Central memory CD8-positive, alpha-beta T cell (primary cell): ENCODE measurements at places on chromosomes 11 and 22.

DNA sequence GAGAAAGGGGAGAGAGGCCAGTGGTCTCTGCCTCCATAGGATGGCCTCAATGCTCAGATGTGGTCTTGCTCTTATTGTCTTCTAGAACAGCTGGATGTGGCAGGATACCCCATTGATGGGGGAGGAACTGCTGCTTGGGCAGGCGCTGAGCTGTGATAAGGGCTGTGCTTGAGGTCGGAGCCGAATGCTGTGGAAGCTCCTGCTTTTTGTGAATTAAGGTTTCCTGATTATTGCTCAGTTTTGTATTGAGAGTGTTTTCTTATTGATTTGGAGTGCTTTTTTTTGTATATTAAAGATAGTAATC lies 57.2 kb downstream of the CABIN1 start:
- H3K4me3 ChIP-seq = no peak overlapping the region
- H3K27me3 ChIP-seq = no peaks in the 10 kb centered on the region
- H3K36me3 ChIP-seq = peaks cover 42% of the 10 kb centered on the region
- H3K4me1 ChIP-seq = peaks cover 14% of the 10 kb centered on the region
- DNase-seq = no peak

GRCh38 chr11:7490535-7490934 lies 5.2 kb downstream of the OLFML1 start:
- H3K27me3 ChIP-seq = peaks cover 12% of the 10 kb centered on the region
- no peaks in the 10 kb centered on the region for H3K36me3 ChIP-seq
- no peak for DNase-seq
- H3K4me3 ChIP-seq = no peak overlapping the region
- H3K27ac ChIP-seq = no peak overlapping the region

- H3K4me3 ChIP-seq = no peak overlapping the region
- H3K27me3 ChIP-seq = no peaks in the 10 kb centered on the region
- no peaks in the 10 kb centered on the region for H3K4me1 ChIP-seq
These were observed 16.0 kb downstream of the CDC45 start for GRCh38 chr22:19495562-19496323.

GRCh38 chr11:68115285-68115684 lies 5.9 kb downstream of the CHKA start:
- no peak for DNase-seq
- peaks cover 3% of the 10 kb centered on the region for H3K4me1 ChIP-seq
- peaks cover 2% of the 10 kb centered on the region for H3K36me3 ChIP-seq
- H3K27me3 ChIP-seq = no peaks in the 10 kb centered on the region
- no peak overlapping the region for H3K4me3 ChIP-seq

DNA sequence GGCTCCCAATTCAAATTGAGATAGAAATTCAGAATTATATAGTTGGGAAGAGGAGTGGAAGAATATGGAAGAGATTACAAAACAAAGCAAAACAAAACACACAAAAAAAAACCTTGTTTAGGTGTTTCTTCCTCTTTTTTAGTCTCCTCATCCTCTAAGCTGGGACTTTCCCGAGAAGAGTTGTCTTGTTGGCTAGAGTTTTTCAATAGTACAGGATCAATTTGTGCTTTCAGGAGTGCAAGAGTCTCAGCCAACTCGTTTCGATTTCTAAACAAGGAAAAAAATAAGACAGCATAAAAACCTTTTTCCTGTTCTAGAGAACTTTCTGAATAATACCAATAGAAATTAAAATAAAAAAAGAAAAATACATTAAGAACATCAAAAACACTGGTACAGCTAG lies 87.8 kb upstream of the CLNS1A start:
- H3K4me1 ChIP-seq = peaks cover 10% of the 10 kb centered on the region
- no peak overlapping the region for H3K4me3 ChIP-seq
- H3K27ac ChIP-seq = no peak overlapping the region
- peaks cover 22% of the 10 kb centered on the region for H3K36me3 ChIP-seq

DNA sequence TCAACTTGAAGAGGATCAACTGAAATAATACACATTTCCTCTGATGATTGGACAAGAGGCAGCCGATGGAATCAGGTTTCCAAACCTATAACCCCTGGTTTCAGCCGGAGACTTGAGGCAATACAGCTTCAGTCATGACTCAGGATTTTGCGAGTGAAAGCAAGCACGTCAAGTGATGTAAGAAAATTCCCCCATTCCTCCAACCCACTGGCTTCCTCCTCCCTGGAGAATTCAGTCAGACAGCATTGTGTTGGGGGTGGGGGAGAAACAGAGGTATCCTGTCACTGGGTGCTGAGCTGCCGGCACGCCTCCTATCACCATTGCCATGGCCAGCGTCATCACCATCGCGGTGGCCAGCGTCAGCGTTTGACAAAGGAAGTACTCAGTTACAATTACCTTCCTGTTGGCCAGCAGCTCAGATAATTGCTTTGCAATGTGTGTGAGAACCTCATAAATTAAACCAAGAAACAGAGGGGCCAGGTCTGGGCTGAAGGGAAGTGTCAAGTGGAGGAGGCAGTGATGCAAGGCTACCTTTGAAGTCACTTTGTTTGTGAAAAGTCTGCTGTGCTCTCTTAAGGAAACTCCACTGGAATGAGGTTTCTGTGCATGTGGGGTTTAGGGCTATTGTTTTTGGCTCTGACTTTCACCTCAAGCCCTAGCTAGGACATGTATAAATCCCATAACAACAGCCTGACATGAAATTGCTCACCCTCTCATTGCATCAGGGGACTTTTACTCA lies 50.2 kb downstream of the LIF start:
- H3K4me1 ChIP-seq = peaks cover 5% of the 10 kb centered on the region
- peaks cover 2% of the 10 kb centered on the region for H3K36me3 ChIP-seq
- H3K27me3 ChIP-seq = no peaks in the 10 kb centered on the region
- H3K27ac ChIP-seq = peak overlapping the region; percentile 19
- peak overlapping the region; percentile 6 for H3K4me3 ChIP-seq

DNA sequence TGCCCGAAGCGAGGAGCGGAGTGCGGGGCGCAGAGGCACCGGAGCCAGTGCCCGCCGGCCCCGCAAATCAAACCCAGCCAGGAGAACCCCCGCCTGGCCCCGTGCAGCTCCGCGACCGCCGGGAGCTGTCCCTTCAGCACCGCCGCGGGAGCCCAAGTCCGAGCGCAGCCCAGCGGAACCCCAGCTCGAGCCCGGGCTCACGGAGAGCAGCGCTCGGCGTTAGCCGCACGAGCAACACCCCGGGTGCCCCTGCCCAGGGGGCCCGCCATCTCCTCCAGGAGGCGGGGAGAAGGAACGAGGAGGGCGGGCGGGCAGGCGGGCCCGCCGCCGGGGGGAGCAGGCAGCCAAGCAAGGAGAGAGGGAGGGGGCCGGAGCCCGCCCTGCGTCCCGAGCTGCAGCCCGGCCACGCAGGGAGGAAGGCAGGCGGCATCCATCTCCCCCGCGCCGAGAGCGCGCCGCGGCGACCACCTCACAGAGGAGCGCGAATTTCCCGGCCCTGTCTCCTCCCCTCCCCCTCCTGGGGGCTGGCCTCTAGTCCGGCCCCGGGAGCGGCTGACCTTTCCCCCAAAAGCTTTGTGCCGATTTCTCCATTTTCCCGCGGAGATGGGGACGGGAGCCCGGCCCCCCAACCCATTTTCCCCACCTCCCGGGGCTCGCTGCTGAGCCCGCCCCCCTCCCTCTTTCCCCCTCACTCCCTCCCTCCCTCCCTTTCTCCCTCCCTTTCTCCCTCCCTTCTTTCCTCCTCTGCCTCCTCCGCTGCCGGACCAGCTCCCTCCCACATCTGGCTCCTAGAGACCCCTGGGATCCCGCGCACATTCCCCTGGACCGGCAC lies 621 bp downstream of the KCNC1 start:
- no peaks in the 10 kb centered on the region for H3K4me1 ChIP-seq
- peaks cover 51% of the 10 kb centered on the region for H3K27me3 ChIP-seq
- no peaks in the 10 kb centered on the region for H3K36me3 ChIP-seq
- no peak for DNase-seq
- H3K27ac ChIP-seq = no peak overlapping the region
- no peak overlapping the region for H3K4me3 ChIP-seq

DNA sequence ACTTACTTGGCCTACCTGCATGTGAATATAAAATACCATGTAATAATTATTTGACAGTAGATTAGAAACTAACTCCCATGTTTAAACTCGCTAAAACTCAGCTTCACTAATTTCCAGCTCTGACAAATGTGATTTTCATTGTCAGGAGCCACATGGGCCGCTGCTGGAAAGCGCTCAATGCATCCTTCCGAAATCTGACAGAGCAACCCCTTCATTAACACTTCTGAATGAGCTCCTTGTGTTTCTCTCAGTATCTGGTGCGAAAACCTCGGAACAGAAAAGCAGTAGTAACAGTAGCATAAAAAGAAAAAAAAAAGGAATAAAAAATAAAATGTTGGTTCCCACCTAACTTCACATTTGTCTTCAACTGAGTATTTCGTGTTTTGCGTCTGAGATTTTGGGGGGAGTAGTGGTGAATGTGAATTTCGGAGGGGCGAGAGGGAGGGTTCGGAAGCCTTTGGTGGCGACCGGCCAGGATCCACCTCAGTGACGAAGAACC lies 710 bp downstream of the MTCH2 start:
- H3K4me1 ChIP-seq = peaks cover 8% of the 10 kb centered on the region
- peak overlapping the region; percentile 89 for H3K4me3 ChIP-seq
- H3K27ac ChIP-seq = peak overlapping the region; percentile 92
- DNase-seq = peak; percentile 12
- no peaks in the 10 kb centered on the region for H3K27me3 ChIP-seq
- H3K36me3 ChIP-seq = peaks cover 22% of the 10 kb centered on the region

- H3K36me3 ChIP-seq = no peaks in the 10 kb centered on the region
- no peaks in the 10 kb centered on the region for H3K4me1 ChIP-seq
- H3K4me3 ChIP-seq = no peak overlapping the region
- H3K27me3 ChIP-seq = no peaks in the 10 kb centered on the region
- no peak overlapping the region for H3K27ac ChIP-seq
These were observed 606.3 kb upstream of the ARHGAP42 start for GRCh38 chr11:100080821-100081220.

DNA sequence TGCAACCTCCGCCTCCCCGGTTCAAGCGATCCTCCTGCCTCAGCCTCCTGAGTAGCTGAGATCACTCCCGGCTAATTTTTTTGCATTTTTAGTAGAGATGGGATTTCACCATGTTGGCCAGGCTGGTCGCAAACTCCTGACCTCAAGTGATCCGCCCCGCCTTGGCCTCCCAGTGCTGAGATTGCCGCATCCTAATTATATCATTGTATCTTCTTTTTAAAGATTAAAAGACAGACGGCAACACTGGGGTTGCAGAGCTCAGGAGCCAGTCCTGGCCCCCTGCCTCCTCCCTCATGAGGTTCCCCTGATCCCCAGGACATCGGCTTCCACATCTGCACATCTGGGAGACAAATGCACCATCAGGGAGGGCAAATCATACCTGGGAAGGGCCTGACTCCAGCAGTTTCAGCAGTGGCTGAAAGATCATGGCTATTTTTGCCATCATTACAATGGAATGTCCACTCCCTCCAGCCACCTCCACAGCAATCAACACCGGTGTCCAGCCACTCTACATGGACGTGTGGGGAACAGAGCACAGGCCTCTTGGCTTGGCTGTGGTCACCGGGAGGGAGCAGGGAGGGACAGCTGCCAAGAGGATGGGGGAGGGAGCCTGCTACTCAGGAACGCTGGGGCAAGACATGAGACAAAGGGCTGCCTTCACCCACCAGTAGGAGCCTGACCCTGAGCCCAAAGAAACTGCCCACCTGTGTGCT lies 9.2 kb upstream of the CELSR1 start:
- no peaks in the 10 kb centered on the region for H3K36me3 ChIP-seq
- no peak overlapping the region for H3K27ac ChIP-seq
- no peak overlapping the region for H3K4me3 ChIP-seq
- H3K27me3 ChIP-seq = peaks cover 64% of the 10 kb centered on the region

- no peak overlapping the region for H3K27ac ChIP-seq
- no peak for DNase-seq
- H3K4me1 ChIP-seq = no peaks in the 10 kb centered on the region
- no peak overlapping the region for H3K4me3 ChIP-seq
- peaks cover 9% of the 10 kb centered on the region for H3K27me3 ChIP-seq
These were observed 14.1 kb downstream of the SYNGR1 start for GRCh38 chr22:39363751-39364515.

- no peak overlapping the region for H3K4me3 ChIP-seq
- H3K4me1 ChIP-seq = no peaks in the 10 kb centered on the region
- H3K36me3 ChIP-seq = peaks cover 2% of the 10 kb centered on the region
- H3K27ac ChIP-seq = no peak overlapping the region
- H3K27me3 ChIP-seq = peaks cover 37% of the 10 kb centered on the region
These were observed 46.8 kb downstream of the BTG4 start for GRCh38 chr11:111465400-111465799.

DNA sequence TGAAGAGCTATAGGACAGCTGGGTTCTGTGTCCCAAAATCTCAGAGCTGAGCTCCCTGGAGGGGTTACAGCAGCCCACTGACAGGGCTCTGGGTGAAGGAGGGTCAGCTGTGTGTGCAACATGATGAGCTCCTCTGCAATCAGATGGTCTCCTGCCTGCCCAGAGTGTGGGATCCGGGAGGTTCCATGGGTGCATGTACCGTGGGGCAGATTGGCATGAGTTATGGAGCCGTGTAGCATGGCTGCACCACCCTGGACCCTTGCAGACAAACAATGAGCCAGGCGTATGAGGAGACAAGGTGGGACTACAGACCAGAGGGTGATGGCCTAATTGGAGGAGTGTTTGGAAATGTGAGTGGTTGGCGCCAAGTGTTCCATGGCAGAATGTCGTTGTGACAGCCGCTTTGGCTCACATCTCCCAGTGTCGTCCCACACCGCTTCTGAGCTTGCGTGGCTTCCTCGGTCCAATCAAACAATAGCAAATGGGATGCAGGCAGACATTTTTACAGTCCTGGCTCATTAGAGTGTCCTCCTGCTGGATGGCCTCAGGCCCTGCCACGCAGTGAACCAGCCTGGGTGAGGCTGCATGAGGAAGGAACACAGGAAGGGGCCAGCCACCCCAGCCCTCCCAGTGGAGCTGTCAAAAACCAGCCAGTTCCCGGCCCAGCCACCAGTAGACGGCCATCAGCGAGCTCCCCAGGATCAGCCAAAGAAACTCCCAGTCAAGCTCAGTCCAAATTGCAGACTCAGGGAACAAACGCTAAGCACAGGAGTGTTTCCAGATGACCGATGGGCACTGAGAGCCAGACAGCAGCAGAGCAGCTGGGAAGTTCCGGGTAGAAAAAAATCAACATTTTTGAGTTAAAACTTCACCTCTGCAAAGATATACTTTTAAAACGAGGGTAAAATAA lies 1066.9 kb downstream of the BRD1 start:
- no peak overlapping the region for H3K4me3 ChIP-seq
- DNase-seq = peak; percentile 2
- peaks cover 37% of the 10 kb centered on the region for H3K27me3 ChIP-seq
- no peak overlapping the region for H3K27ac ChIP-seq
- H3K4me1 ChIP-seq = no peaks in the 10 kb centered on the region
- H3K36me3 ChIP-seq = peaks cover 4% of the 10 kb centered on the region

- no peaks in the 10 kb centered on the region for H3K36me3 ChIP-seq
- H3K4me3 ChIP-seq = no peak overlapping the region
- no peak for DNase-seq
- H3K27me3 ChIP-seq = peaks cover 17% of the 10 kb centered on the region
- H3K27ac ChIP-seq = no peak overlapping the region
- H3K4me1 ChIP-seq = no peaks in the 10 kb centered on the region
These were observed 5.0 kb upstream of the MMP12 start for GRCh38 chr11:102879801-102880200.

GRCh38 chr11:60240662-60241061 lies 2.3 kb downstream of the MS4A4E start:
- H3K4me3 ChIP-seq = no peak overlapping the region
- H3K4me1 ChIP-seq = no peaks in the 10 kb centered on the region
- no peaks in the 10 kb centered on the region for H3K36me3 ChIP-seq
- peaks cover 81% of the 10 kb centered on the region for H3K27me3 ChIP-seq
- no peak overlapping the region for H3K27ac ChIP-seq
